ENCODE measurements at places on chromosomes 7 and 10. TPM values are rescaled to one million over a fixed set of nuclear protein-coding genes. Genes with fewer than 3 reads are reported as not detected.
A peak's percentile ranks its signal among the peaks of the same experiment; 100 is the strongest.

DNA sequence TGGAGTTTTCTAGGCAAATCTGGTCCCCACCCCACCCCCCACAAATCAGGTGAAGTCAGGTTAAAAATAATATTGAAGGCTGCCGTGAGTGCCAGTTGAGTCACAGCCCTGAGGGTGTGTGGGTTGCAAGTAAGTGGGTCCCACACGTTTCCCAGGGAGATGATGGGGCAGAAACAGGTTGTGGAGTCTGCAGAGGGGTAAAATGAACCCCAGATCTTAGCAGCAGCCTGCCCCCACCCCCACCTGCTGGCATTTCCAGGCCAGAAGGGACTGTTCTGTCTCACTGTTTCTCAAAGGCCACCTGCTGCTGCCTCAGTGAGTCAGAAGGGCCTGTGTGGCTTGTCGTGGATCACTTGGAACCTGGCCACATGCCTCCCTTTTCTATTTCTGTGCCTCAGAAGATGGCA, 59.8 kb upstream of the SMNDC1 start:
- no peaks in the 10 kb centered on the region for H3K36me3 ChIP-seq
- peaks cover 4% of the 10 kb centered on the region for H3K4me1 ChIP-seq
- no peak overlapping the region for H3K4me3 ChIP-seq
- no peak overlapping the region for H3K27ac ChIP-seq
- DNase-seq = no peak

SEM1 gene
- total RNA-seq = 34.6 TPM

SLC18A3 gene
- 21.5 TPM for total RNA-seq

DNA sequence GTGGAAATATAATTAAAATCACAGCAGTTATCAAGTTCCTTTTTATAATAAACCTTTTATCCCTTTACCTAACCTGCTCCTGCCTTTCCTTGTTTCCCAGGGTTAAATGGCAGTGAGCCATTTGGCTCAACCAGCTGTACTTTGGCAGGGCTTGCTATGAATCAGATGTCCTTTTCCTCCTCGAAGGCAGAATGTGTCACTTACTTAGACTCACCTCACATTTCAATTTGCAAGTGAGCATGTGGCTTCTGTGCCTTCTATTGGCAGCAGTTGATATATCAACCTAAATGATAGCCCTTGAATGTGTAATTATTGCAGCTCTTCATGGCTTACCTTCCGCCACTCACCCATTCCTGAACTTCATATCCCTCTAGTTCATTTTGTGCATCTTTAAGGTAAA, 301.7 kb downstream of the CSTF2T start:
- no peak for DNase-seq
- no peaks in the 10 kb centered on the region for H3K27me3 ChIP-seq
- no peak overlapping the region for H3K4me3 ChIP-seq
- no peak overlapping the region for H3K27ac ChIP-seq
- peaks cover 7% of the 10 kb centered on the region for H3K4me1 ChIP-seq
- H3K36me3 ChIP-seq = no peaks in the 10 kb centered on the region

DNA sequence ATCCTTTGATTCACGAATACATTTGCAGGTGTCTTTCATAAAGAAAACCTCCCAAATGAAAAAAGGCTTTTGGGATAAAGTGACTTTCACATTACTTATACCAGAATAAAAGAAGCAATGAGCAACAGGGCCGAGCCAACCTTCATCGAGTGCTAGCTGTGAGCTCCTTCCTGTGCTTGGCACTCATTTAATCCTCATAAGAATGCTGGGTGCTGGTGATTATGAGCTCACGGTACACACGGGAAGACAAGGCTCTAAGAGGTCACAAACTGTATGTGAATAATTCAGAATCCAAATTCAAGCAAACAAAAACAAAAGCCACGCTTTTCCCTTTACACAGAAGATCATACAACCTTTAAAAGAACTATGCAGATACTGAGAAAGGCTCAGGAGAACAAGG, 156.2 kb downstream of the COBL start:
- H3K4me3 ChIP-seq = no peak overlapping the region
- no peak overlapping the region for H3K27ac ChIP-seq
- H3K27me3 ChIP-seq = no peaks in the 10 kb centered on the region
- peaks cover 14% of the 10 kb centered on the region for H3K4me1 ChIP-seq
- no peak for DNase-seq

DNA sequence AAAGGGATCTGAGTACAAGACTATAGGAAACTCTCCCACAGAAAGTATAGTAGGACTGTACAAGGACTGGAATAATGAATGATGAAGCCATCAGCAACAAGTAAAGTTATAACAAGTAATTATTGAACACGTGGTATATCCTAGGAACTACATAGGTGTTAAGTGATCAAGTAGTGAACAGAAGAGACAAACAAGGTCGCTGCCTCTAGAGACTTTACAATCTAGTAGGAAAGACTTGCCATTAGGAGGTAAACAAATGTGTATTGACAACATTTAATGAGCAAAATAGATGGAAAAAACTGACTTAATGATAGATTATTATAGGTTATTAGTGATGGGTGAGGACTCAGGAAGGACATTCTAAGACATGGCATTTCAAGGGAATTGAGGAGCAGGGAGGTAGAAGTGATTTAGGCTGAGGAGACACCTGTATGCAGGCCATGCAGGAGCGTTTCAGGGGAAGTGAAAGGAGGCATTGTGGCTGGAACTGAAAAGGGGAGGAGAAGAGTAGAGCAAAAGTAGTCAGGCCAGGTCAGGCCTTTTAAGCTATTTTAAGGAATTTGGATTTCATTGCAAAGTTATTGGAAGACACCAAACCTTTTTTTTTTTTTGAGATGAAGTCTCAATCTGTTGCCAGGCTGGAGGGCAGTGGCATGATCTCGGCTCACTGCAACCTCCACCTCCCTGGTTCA, 8.5 kb upstream of the GLCCI1 start:
- no peak overlapping the region for H3K4me3 ChIP-seq
- no peaks in the 10 kb centered on the region for H3K27me3 ChIP-seq
- no peaks in the 10 kb centered on the region for H3K36me3 ChIP-seq
- DNase-seq = no peak

CTAGE15 gene
- total RNA-seq = not detected

NACAD gene
- 125 TPM for total RNA-seq

RHEB gene
- total RNA-seq = 88.2 TPM

- no peak overlapping the region for H3K27ac ChIP-seq
- no peak overlapping the region for H3K4me3 ChIP-seq
- peaks cover 7% of the 10 kb centered on the region for H3K36me3 ChIP-seq
- no peaks in the 10 kb centered on the region for H3K27me3 ChIP-seq
- no peak for DNase-seq
These were observed 75.7 kb upstream of the SYPL1 start for GRCh38 chr7:106187613-106188350.

- no peak overlapping the region for H3K4me3 ChIP-seq
- no peak overlapping the region for H3K27ac ChIP-seq
- no peaks in the 10 kb centered on the region for H3K36me3 ChIP-seq
- no peak for DNase-seq
- no peaks in the 10 kb centered on the region for H3K27me3 ChIP-seq
- peaks cover 32% of the 10 kb centered on the region for H3K4me1 ChIP-seq
These were observed 5.6 kb downstream of the BZW2 start for GRCh38 chr7:16651396-16652239.

FEZF1 gene
- total RNA-seq = 12.7 TPM

TAC1 gene
- 12.1 TPM for total RNA-seq

DNA sequence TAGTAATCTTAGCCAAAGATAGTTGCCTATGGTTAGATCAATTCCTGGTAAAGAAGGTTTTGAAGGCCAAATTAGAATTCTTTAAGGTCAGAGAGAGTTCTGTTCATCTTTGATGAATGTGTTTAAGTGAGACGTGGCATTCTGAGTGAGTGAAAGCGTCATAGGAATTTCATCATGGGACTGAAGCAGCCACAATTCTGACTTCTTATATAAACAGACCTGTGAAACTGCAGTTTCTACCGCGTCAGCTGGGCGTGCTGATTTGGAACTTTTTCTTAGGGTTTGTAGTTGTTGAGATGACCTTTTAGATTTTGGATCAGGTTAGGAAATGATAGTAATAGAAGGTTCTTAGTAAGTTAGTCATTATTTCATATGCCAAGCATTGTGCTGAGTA, 103.8 kb downstream of the CNNM2 start:
- H3K27me3 ChIP-seq = peaks cover 1% of the 10 kb centered on the region
- H3K4me1 ChIP-seq = no peaks in the 10 kb centered on the region
- no peak overlapping the region for H3K27ac ChIP-seq
- no peaks in the 10 kb centered on the region for H3K36me3 ChIP-seq
- DNase-seq = no peak

DNA sequence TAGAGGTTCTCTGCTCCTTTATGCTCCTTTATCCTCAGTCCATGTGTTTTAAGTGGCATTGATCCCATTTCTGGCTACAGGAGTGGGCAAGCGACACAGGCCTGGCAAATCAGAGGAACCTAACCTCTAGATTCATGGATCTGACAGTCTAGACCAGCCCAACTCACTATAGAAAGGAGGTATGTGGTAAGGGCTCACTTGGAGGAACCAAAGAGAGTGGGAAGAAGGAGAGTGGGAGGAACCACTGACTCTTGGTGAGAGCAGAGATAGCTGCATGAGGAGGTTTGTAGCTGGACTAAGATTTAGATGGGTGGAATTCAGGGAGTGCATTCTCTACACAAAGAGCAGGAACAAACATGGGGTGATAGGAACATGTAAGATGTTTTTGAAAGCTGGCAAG, 11.6 kb upstream of the FRAT1 start:
- no peak overlapping the region for H3K4me3 ChIP-seq
- no peaks in the 10 kb centered on the region for H3K27me3 ChIP-seq
- DNase-seq = no peak
- H3K4me1 ChIP-seq = no peaks in the 10 kb centered on the region

THSD7A gene
- 211 TPM for total RNA-seq

- H3K4me3 ChIP-seq = no peak overlapping the region
- peak; percentile 33 for DNase-seq
- H3K27ac ChIP-seq = peak overlapping the region; percentile 91
- H3K36me3 ChIP-seq = peaks cover 28% of the 10 kb centered on the region
- H3K27me3 ChIP-seq = peaks cover 9% of the 10 kb centered on the region
- H3K4me1 ChIP-seq = peaks cover 53% of the 10 kb centered on the region
These were observed 38.6 kb upstream of the SH2D4B start for GRCh38 chr10:80498833-80499741.

DNA sequence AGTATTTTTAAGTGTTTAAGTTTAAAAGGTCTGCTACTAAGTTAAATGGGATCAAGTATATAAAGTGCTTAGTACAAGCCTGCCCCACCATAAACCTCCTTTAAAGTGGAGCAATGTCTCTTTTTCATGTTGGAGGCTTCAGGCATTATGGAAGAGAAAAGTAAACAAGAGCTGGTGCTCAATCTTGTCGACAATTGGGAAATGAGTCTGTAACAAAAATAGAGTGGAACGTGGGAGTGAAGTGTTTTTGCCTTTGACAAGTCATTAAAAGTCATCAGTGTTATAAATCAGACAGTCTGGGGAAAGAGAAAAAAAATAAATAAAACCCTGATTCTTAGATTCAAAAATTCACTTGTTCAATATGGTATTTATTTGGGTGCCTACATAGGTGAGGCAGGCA, 44.7 kb downstream of the DNAJC12 start:
- no peaks in the 10 kb centered on the region for H3K27me3 ChIP-seq
- H3K36me3 ChIP-seq = no peaks in the 10 kb centered on the region
- H3K27ac ChIP-seq = no peak overlapping the region
- no peak for DNase-seq

- no peak for DNase-seq
- H3K27me3 ChIP-seq = peaks cover 7% of the 10 kb centered on the region
- H3K27ac ChIP-seq = no peak overlapping the region
- H3K4me3 ChIP-seq = no peak overlapping the region
- H3K4me1 ChIP-seq = peaks cover 19% of the 10 kb centered on the region
These were observed 125.1 kb downstream of the PLXNA4 start for GRCh38 chr7:132451161-132451560.

ARMC3 gene
- total RNA-seq = not detected

DNA sequence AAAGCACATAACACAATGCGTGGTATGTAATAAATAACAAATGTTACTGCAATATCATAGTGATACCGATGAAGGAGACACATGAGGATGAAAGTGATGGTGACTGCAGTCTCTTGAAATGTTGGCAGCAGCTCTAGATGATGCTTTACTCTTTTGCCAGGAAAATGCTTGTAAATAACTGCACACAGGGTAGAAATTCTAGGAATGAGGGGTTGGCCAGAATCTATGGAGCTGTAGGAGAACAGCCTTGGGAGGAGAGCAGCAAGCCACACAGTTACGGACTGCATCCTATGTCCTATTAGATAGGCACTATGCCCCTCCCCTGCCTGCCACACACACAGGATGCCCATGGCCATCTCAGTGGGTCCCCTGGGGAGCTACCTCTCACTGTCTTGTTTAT, 97.6 kb upstream of the GSDME start:
- H3K4me1 ChIP-seq = no peaks in the 10 kb centered on the region
- no peak for DNase-seq
- H3K36me3 ChIP-seq = no peaks in the 10 kb centered on the region
- H3K27me3 ChIP-seq = no peaks in the 10 kb centered on the region

DNA sequence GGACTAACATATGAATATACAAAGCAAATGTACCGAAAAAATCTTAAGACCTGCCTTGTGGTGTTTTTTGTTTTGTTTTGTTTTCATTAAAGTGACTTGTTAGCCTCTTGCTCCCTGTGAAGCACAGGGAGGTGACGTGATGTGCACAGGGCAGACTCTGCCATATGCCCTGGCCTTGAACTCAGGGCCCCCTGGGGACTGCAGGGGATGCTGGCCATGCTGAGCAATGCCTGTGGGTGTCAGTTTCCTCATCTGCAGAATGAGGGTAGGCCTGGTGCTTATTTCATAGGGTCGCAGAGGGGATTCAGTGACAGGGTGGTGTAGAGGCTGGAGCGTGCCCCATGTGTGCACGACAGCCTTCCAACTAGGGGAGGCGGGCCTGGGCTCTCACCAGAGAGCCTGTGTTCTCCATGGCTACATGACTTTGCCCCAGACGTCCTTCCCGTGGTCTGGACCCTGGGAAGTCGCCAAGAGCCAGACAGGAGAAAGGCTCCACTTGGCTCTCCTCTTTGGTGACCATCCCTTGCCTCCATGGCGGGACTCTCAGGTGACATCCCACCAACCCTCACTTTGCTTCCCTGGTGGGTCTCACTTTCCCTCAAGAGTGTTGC, 14.5 kb downstream of the EGFR start:
- H3K4me3 ChIP-seq = peak overlapping the region; percentile 13
- H3K4me1 ChIP-seq = peaks cover 1% of the 10 kb centered on the region
- H3K36me3 ChIP-seq = no peaks in the 10 kb centered on the region
- H3K27me3 ChIP-seq = peaks cover 5% of the 10 kb centered on the region
- no peak for DNase-seq

IKZF1 gene
- total RNA-seq = 1.1 TPM

DNA sequence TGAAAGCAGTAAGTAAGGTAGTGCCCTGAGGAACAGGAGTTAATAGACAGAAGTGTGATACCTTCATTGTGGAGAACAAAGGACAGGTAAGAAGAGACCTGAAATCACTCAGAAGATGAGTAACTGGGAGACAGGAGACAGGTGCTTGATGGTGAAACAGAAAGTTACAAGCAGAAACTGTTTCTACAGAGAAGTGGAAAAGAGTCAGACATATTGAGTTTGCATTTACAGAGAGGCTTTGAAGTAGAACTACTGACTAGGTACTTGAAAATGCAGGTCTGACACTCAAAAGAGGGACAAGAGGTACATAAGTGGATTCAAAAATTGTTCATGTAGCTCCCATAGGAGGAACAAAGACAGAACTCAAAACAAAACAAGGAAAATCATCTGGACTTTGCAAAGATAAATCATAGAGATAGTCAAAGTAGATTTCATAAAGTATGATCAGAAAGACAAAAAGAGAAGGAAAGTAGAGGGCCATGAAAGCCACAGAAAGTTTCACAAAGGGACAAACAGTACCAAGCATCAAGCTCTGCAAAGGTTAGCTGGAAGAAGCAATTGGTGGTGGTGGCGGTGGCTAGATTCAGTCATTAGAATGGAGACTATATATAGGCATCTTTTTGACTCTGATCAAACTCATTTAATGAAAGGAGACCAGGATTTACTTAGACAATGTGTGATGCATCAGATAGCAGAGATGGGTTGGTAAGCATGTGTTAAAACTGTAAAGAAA, 198.4 kb downstream of the PCLO start:
- DNase-seq = no peak
- H3K36me3 ChIP-seq = no peaks in the 10 kb centered on the region
- no peak overlapping the region for H3K27ac ChIP-seq
- no peaks in the 10 kb centered on the region for H3K4me1 ChIP-seq
